ENCODE measurements at places on chromosomes 7 and 10.
A peak's percentile ranks its signal among the peaks of the same experiment; 100 is the strongest.

- DNase-seq: peak; percentile 48
Observed at GRCh38 chr10:13440185-13441061, 88.4 kb downstream of the BEND7 start.

- no peak for DNase-seq
Observed at GRCh38 chr7:133786401-133786937, 340.7 kb upstream of the LRGUK start.

DNA sequence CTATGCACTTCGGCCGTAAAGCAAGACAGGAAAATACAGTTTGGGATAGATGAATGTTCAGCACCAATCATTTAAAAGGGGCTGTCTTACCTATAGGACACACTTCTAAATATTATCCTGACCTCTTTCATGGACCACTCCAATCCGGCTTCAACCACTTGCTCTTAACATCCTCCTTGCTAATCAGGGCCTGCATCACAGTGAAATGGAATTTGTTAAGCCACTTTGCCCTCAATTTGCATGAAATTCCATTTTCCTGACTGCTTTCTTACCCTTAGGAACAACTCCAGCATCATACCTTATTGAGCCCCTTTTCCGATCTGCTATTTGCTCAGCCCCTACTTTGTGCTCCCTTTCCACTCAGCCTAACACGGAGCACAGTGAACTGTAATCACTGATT is 667.3 kb downstream of the PHTF2 start:
- no peak for DNase-seq

GRCh38 chr7:131145770-131146169 is 181.9 kb upstream of the MKLN1 start:
- DNase-seq: no peak

- DNase-seq: no peak
Observed at GRCh38 chr7:79064187-79064823, 389.2 kb downstream of the MAGI2 start.

- DNase-seq: no peak
Observed at GRCh38 chr7:22759721-22760120, 32.7 kb downstream of the IL6 start.

DNA sequence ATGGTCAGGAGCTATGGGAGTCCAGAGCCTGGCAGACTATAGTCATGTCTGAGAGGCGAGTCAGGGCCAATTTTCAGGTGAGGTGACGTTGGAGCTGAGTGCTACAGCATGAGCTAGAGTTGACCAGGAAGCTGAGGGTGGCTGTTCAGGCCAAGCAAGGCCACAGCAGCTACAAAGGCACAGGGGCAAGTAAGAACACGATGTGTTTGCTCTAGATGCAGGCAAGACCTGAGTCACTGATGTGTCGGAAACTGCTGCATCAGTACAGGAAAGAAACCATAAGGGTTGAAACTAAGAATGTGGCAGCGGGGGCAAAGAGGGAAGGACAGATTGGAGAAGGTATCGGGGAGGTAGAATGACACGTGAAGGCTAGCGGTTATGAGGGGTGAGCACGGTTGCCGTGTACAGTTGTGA is 11.8 kb upstream of the RRP12 start:
- no peak for DNase-seq

DNA sequence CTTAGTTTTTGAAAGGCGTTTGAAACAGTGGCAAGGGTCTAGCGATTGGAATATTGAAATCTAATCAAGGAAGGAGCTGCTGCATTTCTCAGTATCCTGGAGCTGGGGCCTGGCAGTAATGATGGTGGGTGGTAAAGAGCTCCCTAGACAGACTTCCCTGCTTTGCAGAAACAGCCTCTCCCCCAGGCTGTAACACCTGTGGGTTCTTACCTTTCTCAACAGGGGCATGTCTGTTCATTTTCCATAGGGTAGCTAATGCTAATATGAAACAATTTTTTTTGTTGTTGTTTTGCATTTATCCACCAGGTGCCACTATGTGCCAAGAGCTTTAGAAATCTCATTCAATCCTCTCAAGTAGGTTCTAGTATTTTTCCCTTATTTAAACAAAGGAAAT is 345.5 kb downstream of the REEP3 start:
- peak; percentile 46 for DNase-seq

GRCh38 chr7:138667535-138668228 is 33.5 kb downstream of the SVOPL start:
- peak; percentile 36 for DNase-seq

- DNase-seq: no peak
Observed at GRCh38 chr10:104323760-104324201, 14.5 kb downstream of the ITPRIP start.

DNA sequence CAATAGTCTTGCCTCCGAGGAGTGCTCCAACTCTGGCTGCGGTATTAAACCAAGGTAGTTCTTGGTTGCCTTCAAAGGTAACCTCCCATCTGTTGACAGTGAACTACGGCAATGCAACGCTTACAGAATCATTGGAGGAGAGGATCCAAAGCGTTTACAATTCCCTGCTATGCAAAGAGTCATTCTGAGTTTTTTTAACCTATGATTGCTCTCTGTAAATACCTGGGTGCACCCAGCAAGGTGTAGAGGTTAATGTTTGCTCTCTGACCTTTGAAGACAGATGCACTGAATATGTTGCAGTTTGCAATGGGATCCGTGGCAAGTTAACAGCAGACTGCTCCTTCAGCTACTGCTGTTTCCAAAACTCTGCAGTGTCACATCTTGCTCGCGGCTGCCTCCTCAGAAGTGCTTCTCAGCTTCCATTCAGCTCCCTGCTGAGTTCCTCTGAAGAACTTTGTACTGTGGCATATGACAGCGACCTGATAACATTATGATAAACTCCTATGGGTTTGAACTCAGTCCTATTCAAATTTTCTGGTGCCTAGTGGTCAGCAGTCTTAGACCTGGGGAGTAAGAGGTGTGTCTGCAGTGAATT is 29.0 kb downstream of the KIAA1217 start:
- no peak for DNase-seq

DNA sequence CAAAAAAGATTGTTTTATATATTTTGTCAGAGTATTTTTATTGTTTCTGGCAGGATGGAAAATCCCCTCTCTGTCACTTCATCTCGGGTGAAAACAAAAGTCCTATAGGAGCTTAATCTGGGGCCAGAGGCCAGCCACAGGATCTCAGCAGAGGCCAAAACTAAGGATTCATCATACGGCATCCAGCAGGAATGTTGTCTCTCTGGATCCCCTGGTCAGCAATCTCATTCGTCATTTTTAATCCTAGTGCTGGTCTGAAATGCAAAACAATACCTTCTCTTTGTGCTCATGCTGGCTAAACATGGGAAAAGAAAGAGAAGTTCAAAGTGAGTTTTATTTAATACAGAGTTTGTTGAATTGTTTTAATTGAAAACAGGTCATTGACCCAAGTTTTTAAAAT is 482.5 kb upstream of the AUTS2 start:
- DNase-seq: no peak

GRCh38 chr7:101422356-101423195 is 59.9 kb downstream of the COL26A1 start:
- DNase-seq: no peak

DNA sequence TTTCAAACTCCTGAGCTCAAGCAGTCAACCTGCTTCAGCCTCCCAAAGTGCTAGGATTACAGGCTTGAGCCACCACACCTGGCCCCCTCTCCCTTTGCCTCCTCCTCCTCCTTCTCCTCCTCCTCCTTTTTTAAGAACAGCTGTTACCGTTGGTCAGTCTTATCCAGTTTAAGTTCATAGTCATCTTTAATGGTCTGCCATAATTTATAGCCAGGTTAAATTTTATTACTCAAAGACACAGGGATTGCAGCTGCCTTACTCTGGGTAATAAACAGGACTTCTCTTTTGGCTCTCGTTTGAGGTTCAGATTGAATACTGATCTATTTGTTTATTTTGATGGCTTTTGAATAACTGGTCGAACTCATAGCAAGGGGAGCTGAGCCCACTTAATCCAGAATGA is 35.2 kb downstream of the ATOH7 start:
- no peak for DNase-seq

- no peak for DNase-seq
Observed at GRCh38 chr10:99979066-99979685, 30.6 kb downstream of the DNMBP start.

DNA sequence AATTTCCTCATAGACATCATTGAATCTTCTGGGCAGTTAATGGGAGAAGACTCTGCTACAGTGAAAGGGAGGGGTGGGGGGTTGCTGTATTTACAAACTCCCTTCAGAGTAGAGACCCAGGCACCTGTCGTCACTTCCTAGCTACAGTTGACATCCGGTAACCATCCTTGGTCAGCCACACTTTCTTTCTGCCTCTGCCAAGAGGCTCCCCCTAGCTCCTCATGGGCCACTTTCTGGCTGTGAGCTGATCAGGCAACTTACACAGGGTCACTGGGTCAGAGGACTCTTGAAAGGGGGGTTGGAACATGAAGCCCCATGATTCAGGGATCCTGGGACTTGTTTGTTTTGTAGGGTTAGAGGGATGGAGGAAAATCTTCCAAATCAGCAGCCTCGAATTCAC is 1.2 kb downstream of the TECPR1 start:
- no peak for DNase-seq

GRCh38 chr7:139476139-139476538 is 7.3 kb downstream of the KLRG2 start:
- DNase-seq: no peak

- DNase-seq: no peak
Observed at GRCh38 chr7:17646253-17646956, 293.9 kb downstream of the SNX13 start.

GRCh38 chr10:5467634-5468255 is 31.6 kb downstream of the CALML5 start:
- no peak for DNase-seq

GRCh38 chr7:43535810-43536585 is 46.9 kb upstream of the STK17A start:
- DNase-seq: no peak

- peak; percentile 62 for DNase-seq
Observed at GRCh38 chr7:126803060-126803665, 449.6 kb downstream of the GRM8 start.

DNA sequence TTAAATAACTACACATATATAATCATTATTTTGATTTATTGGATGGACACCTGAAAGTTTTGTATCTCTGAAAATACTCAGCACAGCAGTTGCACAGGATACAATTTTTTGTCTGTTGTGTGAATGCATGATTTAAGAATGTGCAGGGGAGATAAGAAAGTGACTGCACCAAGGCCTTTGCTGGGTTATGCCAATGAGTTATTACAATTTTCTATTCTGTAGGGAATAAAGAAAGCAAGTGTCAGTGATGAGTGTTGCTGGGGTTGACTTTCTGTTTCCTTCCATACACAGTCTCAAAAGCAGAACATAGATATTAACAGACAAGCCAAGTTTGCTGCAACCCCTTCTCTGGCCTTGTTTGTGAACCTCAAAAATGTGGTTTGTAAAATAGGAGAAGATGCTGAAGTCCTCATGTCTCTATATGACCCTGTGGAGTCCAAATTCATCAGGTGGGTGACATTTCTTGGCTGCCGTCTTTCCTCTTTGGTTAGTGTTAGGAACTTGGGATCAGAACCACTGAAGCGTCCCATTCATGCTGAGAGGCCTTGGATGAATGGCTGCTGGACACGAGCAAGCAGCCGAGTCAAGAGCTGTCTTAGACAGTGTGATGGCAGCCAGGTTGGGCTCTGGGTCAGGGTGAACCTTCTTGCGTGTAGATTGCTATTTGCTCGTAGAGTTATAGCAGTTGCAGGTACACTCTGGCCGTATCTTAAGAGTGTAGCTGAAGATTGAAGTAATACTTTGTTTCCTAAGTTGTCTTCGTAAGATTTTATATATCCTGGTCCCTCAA is 92.8 kb downstream of the DOCK1 start:
- no peak for DNase-seq

- DNase-seq: no peak
Observed at GRCh38 chr7:3244241-3244814, 56.7 kb upstream of the SDK1 start.

- DNase-seq: peak; percentile 45
Observed at GRCh38 chr7:26284995-26285632, 6.5 kb upstream of the SNX10 start.

GRCh38 chr7:135843214-135843613 is 94.6 kb upstream of the FAM180A start:
- DNase-seq: no peak

- DNase-seq: peak; percentile 66
Observed at GRCh38 chr10:98041352-98042043, 11.1 kb upstream of the CRTAC1 start.

DNA sequence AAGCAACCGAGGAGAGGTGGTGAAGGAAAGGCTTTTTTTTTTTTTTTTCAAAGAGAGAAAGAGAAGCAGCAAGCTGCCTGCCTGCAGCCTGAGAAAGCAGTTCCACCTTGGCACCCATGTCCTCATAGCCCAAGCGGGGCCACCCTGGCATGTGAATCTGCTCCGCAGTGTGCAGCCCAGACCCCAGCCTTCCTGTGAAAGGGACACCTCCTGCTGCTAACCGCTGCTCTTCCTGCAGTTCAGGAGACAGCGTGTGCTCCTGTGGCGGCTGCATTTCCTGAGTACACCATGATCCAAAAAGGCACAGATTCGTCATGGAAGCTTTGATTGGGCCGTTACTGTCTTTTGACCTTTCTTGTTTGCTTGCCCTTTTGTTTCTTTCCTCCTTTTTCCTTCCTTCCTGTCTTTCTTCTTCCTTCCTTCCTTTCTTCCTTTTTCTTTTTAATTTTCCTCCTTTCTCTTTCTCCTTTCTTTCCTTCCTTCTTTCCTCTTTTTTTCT is 38.1 kb downstream of the IKZF1 start:
- DNase-seq: no peak

GRCh38 chr10:61211468-61211867 is 241.7 kb downstream of the TMEM26 start:
- no peak for DNase-seq

GRCh38 chr7:81499262-81500116 is 270.4 kb downstream of the HGF start:
- DNase-seq: peak; percentile 76

- no peak for DNase-seq
Observed at GRCh38 chr10:43218206-43218950, 48.5 kb downstream of the RASGEF1A start.

DNA sequence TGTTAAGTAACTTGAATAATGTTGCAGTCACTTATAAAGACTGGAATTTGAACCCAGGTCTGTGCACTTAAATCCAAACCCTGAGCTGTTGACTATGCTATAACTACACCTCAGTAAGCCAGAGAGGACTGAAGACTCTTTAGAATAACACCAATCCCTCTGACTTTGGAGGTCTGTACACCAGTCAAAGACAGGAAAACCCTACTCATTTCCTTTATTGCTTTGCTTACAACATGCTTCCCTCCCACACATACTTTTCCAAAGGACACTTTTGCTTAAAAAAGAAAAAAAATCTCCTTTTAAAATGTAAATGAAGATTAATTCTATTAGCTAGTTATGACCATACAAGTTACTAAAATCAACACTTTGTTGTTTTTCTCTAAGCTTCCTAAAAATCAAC is 184.7 kb upstream of the KCTD7 start:
- DNase-seq: no peak

DNA sequence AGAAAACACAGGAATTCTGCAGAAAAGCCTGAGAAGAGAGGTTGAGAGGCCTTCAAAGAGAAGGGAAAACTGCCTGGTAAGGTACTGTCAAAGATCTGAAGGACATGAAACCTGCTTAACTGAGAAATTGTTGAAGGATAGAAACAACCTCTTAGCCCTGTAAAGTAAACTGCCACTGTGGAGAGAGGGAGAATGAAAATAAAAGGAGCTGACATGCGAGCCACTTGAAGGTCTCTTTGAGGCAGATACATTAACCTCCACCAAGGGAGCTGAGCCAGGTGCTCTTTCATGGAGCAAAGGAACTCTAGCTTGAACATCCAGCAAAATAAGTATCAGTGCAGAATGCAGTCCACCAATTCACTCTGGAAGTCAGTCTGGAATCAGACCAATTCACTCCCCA is 108.8 kb upstream of the FEZF1 start:
- no peak for DNase-seq

GRCh38 chr10:93148476-93148875 is 74.8 kb downstream of the CYP26A1 start:
- no peak for DNase-seq

GRCh38 chr10:7585228-7585627 is 81.5 kb downstream of the ITIH5 start:
- no peak for DNase-seq
